ENCODE measurements at places on chromosomes 12 and 14. TPM values are rescaled to one million over a fixed set of nuclear protein-coding genes. Genes with fewer than 3 reads are reported as not detected.

- H3K27ac ChIP-seq: no peak overlapping the region
- no peaks in the 10 kb centered on the region for H3K27me3 ChIP-seq
- no peak for DNase-seq
- H3K36me3 ChIP-seq: no peaks in the 10 kb centered on the region
- H3K4me1 ChIP-seq: no peaks in the 10 kb centered on the region
Measured at GRCh38 chr12:88559772-88560171, 20.5 kb downstream of the KITLG start.

DNA sequence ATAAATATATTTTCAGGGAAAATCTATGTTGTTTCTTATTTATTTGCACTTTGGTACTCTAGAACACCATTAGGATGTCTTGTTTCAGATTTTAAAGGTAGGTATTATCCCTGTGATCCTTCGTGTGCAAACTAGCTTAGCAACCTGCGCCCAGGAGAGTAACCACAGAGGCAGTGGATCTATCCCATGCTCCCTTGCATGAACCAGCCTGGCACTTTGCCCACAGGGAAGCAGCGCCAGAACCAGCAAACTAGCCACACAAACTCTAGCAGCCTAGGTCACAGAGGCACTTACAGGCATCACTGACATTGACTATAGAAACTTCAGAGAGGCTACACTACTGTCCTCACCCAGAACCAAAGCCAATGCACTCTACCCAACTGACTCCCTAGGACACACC is 76.1 kb downstream of the TSHR start:
- no peaks in the 10 kb centered on the region for H3K36me3 ChIP-seq
- no peak overlapping the region for H3K4me3 ChIP-seq
- H3K27me3 ChIP-seq: no peaks in the 10 kb centered on the region
- no peaks in the 10 kb centered on the region for H3K4me1 ChIP-seq
- no peak overlapping the region for H3K27ac ChIP-seq

DNA sequence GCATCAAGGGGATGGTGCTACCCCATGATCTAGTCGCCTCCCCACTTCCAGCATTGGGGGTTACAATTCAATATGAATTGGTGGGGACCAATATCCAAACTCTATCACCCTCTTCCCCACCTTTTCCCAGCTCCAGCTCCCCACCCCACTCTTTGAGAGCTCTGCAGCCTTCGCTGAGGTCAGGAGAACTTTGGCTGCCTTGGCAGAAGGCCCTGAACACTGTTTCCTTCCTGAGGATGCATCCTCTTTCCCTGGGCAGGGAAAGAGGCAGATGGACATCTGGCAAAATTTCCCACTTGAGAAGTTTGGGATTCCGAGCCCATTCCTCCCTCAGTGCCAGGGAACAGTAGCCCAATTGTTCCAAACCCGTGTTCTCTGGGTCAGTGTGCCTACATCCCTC is 169.1 kb downstream of the TSPAN9 start:
- peaks cover 7% of the 10 kb centered on the region for H3K4me1 ChIP-seq
- no peak overlapping the region for H3K27ac ChIP-seq
- H3K4me3 ChIP-seq: no peak overlapping the region
- DNase-seq: no peak
- no peaks in the 10 kb centered on the region for H3K27me3 ChIP-seq

- no peaks in the 10 kb centered on the region for H3K36me3 ChIP-seq
- no peak for DNase-seq
- H3K4me3 ChIP-seq: no peak overlapping the region
- no peak overlapping the region for H3K27ac ChIP-seq
- H3K4me1 ChIP-seq: no peaks in the 10 kb centered on the region
- no peaks in the 10 kb centered on the region for H3K27me3 ChIP-seq
Measured at GRCh38 chr14:87952307-87953094, 40.5 kb downstream of the GALC start.

DNA sequence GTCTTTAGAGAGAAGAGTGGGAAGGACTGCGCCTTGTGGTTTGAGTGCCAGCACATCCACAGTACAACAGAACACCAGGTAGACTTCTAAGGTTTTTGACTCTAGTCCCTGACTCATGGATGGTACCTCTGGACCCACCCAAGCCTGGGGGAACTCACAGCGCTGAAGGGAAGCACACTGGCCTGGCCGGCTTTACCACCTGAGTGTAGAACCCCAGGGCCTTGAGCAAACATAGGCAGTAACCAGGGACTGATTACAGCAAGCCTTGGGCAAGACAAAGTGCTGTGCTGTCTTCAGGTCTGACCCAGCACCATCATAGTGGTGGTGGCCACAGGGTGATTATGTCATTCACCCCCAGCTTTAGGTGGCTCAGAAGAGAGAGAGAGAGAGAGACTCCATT is 17.2 kb downstream of the EML5 start:
- DNase-seq: no peak
- H3K27ac ChIP-seq: no peak overlapping the region
- H3K27me3 ChIP-seq: no peaks in the 10 kb centered on the region
- no peaks in the 10 kb centered on the region for H3K36me3 ChIP-seq
- no peaks in the 10 kb centered on the region for H3K4me1 ChIP-seq

- no peaks in the 10 kb centered on the region for H3K4me1 ChIP-seq
- no peak for DNase-seq
- peaks cover 14% of the 10 kb centered on the region for H3K36me3 ChIP-seq
- H3K27me3 ChIP-seq: no peaks in the 10 kb centered on the region
Measured at GRCh38 chr12:31989571-31990362, 30.6 kb downstream of the RESF1 start.

- H3K27ac ChIP-seq: peak overlapping the region; percentile 69
- no peak for DNase-seq
- no peak overlapping the region for H3K4me3 ChIP-seq
- no peaks in the 10 kb centered on the region for H3K27me3 ChIP-seq
Measured at GRCh38 chr12:62767946-62768345, 167.0 kb downstream of the PPM1H start.

- no peak overlapping the region for H3K27ac ChIP-seq
- H3K36me3 ChIP-seq: no peaks in the 10 kb centered on the region
- H3K4me1 ChIP-seq: no peaks in the 10 kb centered on the region
Measured at GRCh38 chr12:66724616-66725015, 45.7 kb upstream of the GRIP1 start.

- H3K4me3 ChIP-seq: no peak overlapping the region
- no peak overlapping the region for H3K27ac ChIP-seq
- H3K36me3 ChIP-seq: no peaks in the 10 kb centered on the region
Measured at GRCh38 chr14:61460718-61461611, 139.6 kb downstream of the PRKCH start.

DNA sequence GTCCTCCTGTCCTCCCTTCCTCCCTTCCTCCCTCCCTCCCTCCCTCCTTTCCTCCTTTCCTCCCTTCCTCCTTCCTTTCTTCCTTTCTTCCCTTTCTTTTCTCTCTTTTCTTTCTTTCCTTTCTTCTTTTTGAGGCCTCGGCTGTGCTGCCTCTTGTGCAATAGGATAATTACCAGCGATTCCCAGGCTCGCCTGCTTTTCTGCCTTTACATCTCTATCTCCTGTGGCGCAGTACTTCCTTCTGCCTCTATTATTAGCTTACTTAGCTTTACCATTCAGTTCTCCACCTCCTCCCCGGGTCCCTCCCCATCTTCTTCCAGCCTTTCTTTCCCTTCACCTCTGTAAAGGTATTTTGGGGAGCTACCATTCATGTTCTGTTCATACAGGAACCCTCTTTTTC is 19.9 kb downstream of the ETV6 start:
- no peaks in the 10 kb centered on the region for H3K4me1 ChIP-seq
- H3K27ac ChIP-seq: no peak overlapping the region
- no peak for DNase-seq
- H3K27me3 ChIP-seq: no peaks in the 10 kb centered on the region
- H3K4me3 ChIP-seq: no peak overlapping the region

DNA sequence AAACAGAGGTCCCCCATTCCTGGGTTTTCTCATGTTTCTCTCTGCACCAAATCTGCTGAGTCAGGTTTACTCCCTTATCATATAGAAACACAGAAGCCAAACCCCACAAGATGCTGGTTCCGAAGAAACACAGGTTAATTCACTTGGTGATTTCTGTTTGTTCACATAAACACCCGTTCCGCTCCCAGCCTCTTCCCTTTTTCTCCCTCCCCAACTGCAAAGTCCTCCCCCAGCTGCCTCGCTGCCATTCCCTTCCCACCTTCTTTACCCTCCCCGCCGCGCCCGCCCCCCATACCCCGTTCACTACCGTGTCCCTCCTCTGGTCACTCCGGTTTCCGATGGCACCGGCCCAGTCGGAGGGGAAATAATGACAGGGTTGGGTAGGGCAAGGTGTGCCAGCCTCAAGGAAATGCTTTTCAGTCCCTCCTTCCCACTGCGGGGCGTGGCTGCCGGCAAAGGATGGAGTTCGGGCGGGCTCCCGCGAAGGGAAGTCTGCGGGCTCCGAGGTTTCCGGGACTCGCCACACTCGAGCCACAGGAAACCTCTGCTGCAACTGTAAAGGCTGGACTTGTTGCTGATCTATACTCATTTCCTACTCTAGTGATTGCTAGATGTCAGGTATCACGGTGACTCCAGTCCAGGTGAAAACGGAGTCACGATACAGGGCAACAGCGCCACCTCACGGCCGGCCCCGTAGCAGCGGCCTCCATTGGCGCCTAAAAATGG is at the start of gene STYK1:
STYK1 (minus strand) TSS at position 394 of the 726 bp plus-strand sequence. CDS start 39,434 bp downstream, outside the sequence.
- H3K27me3 ChIP-seq: no peaks in the 10 kb centered on the region
- H3K36me3 ChIP-seq: no peaks in the 10 kb centered on the region
- peak within 1 kb of the TSS; percentile 52 for H3K4me3 ChIP-seq
- peak; percentile 59 for DNase-seq
- H3K27ac ChIP-seq: no peak within 1 kb of the TSS

- no peak overlapping the region for H3K4me3 ChIP-seq
- peaks cover 28% of the 10 kb centered on the region for H3K4me1 ChIP-seq
- peak overlapping the region; percentile 97 for H3K27ac ChIP-seq
- DNase-seq: peak; percentile 91
- no peaks in the 10 kb centered on the region for H3K27me3 ChIP-seq
Measured at GRCh38 chr12:116454950-116455447, 104.2 kb upstream of the MAP1LC3B2 start.

GRCh38 chr12:47828008-47828975 is 8.6 kb upstream of the HDAC7 start:
- H3K4me3 ChIP-seq: no peak overlapping the region
- H3K4me1 ChIP-seq: peaks cover 13% of the 10 kb centered on the region
- no peaks in the 10 kb centered on the region for H3K36me3 ChIP-seq
- no peak for DNase-seq

DNA sequence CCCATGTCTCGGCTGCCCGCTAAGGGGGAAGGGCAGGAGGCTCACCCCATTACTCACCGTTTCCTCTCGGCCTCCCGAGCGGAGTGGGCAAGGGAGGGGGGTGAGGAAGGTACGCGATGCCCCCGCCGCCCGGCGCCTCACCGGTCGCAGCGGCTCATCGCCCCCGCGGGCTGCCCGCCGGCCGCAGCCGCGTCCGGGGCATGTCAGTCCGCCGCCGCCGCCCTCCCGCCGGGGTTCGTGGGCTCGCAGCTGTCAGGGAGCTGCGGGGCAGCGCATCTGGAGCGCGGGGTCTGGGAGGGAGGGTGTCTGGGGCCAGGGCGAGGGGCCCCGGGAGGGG is 461 bp downstream of the SLC8A3 start:
- no peaks in the 10 kb centered on the region for H3K27me3 ChIP-seq
- H3K4me3 ChIP-seq: peak overlapping the region; percentile 63
- H3K4me1 ChIP-seq: peaks cover 20% of the 10 kb centered on the region

DNA sequence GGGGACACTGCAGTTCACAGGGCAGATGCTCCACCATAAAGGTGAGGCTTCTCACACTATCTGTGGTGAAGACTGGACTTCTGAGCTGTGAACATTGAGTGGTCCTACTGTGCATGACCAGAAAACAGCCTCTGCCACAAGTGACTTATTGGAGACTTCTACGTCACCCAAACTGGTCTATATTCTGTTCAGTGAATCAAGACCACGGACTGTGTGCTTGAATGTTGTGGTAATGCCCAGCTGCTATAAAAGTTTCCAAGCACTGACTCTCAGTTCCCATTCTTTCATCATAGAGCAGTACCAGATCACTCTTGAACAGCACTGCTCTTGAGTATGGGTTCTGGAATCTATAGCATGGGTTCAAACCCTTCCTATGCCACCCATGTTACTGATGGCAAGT is 4.8 kb upstream of the PLEK2 start:
- H3K27ac ChIP-seq: no peak overlapping the region
- H3K27me3 ChIP-seq: no peaks in the 10 kb centered on the region
- no peaks in the 10 kb centered on the region for H3K36me3 ChIP-seq
- no peak overlapping the region for H3K4me3 ChIP-seq
- peaks cover 35% of the 10 kb centered on the region for H3K4me1 ChIP-seq

DNA sequence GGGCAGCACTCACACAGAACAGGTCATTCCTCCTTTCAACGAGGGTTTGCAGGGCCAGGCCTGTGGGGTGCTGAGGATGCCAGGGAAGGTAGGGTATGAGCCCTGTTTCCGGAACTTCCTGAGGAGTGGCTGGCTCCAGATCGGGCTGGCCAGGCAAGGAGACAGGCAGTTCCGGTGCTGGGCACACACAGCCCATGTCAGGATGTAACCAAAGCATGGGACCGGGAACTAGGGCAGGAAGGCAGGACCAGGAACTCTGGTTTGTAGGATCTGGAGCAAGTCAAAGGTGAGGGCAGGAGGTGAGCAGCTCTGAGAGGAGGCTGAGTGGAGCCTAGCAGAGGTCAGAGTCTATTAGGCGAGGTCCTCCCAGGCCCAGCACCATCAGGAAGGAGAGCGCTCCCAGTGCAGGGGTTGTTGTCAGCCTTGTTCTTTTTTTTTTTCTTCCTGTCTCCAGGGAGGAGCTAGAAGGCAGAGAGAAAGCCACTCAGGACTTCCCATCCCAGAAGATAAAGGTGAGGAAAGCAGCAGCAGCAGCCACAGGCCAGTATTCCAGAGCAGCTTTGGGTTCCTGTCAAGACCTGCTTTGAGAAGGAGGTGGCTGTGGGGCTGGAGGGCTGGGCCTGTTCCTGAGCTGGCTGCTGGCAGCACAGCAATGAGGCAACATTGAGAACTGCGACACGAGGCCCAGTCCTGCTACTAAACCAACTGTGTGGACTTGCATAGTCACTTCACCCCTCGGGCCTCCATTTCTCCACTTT is 49.0 kb upstream of the PTGR2 start:
- no peak overlapping the region for H3K27ac ChIP-seq
- no peaks in the 10 kb centered on the region for H3K4me1 ChIP-seq
- no peaks in the 10 kb centered on the region for H3K36me3 ChIP-seq
- no peak overlapping the region for H3K4me3 ChIP-seq

- no peak for DNase-seq
- H3K27me3 ChIP-seq: no peaks in the 10 kb centered on the region
- no peak overlapping the region for H3K27ac ChIP-seq
- peaks cover 45% of the 10 kb centered on the region for H3K36me3 ChIP-seq
Measured at GRCh38 chr12:106861984-106862916, 87.8 kb downstream of the RIC8B start.

- no peak overlapping the region for H3K27ac ChIP-seq
- H3K36me3 ChIP-seq: no peaks in the 10 kb centered on the region
- no peak for DNase-seq
- H3K4me1 ChIP-seq: no peaks in the 10 kb centered on the region
- H3K4me3 ChIP-seq: no peak overlapping the region
Measured at GRCh38 chr14:61838661-61839245, 76.5 kb downstream of the SNAPC1 start.

The MYF6 gene
- total RNA-seq: not detected

The MYRFL gene
- not detected for total RNA-seq

The TPPP2 gene
- total RNA-seq: not detected

The NRL gene
- 1.4 TPM for total RNA-seq

The DTX1 gene
- not detected for total RNA-seq

Measured in SJSA1 (cell line).